ENCODE measurements at places on chromosomes 1 and 21.

DNA sequence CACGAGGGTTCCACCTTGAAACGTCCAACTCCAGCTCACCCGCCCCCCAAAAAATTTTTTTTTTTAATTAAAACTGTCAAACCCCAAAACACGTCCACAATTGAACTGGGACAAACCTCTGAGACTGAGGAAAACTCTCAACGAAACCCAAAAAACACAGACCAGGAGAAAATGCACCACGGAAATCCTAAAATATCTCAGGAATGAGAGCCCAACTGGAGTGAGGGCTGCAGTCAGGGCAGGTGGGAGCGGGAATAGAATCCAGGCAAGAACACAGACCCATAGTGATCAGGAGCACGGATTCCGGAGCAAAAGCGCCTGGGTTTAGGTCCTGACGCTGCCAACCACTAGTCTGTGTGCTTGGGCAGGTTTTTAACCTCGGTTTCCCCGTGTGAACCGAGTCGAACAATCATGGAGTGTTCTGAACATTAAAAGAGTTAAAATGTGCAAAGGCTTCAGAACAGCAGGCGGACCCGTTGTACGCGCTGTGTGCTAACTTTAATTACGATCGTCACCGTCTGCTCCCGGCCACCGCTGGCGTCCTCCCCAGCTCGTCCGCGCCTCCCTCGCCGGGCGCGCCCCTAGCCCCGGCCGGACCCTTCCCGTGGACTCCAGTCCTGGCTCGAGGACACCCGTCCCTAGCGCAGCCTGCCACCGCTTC, 624 bp downstream of the ARHGAP29 start:
- DNase-seq, result no peak

DNA sequence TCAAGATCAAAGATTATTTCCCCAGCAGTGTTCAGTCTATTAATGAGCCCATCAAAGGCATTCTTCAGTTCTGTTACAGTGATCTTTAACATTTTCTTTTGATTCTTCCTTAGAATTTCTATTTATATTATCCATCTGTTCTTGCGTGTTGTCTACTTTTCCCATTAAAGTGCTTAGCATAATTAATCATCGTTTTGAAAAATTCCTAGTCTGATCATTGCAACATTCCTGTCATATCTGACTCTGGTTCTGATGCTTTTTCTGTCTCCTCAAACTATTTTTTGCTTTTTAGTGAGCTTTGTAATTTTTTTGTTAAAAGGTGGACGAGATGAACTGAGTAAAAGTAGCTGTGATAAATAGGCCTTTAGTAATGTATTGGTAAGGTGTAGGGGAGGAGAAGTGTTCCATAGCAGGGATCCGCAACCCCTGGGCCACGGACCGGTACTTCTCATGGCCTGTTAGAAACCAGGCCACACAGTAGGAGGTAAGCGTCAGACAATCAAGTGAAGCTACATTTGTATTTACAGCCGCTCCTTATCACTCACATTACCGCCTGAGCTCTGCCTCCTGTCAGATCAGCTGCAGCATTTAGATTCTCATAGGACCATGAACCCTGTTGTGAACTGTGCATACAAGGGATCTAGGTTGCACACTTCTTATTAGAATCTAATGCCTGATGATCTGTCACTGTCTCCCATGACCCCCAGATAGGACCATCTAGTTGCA, 163.3 kb downstream of the PIK3R3 start:
- no peak for DNase-seq

GRCh38 chr1:221268295-221268694, 389.1 kb downstream of the HLX start:
- no peak for DNase-seq

- DNase-seq, result peak; percentile 41
Observed at GRCh38 chr1:112706505-112707220, at the start of gene RHOC. RHOC (minus strand) TSS chr1:112707127; CDS start chr1:112703799, 3,328 bp downstream.

- no peak for DNase-seq
Observed at GRCh38 chr21:46008893-46009621, 27.5 kb downstream of the COL6A1 start.

Measured in activated gamma-delta T cell (primary cell).